Choroid plexus epithelial cell (primary cell): ENCODE measurements at places on chromosomes 2 and 18.

GRCh38 chr2:45932278-45932975 is 281.0 kb downstream of the PRKCE start:
- DNase-seq: no peak

GRCh38 chr2:79512442-79513401 is at the start of gene CTNNA2:
Gene CTNNA2, plus strand, starts transcription at chr2:79513051.
- peak; percentile 5 for DNase-seq

- DNase-seq: no peak
Measured at GRCh38 chr2:197879812-197880408, 75.5 kb downstream of the PLCL1 start.

GRCh38 chr2:114057638-114058037 is 167.7 kb downstream of the ACTR3 start:
- DNase-seq: no peak

DNA sequence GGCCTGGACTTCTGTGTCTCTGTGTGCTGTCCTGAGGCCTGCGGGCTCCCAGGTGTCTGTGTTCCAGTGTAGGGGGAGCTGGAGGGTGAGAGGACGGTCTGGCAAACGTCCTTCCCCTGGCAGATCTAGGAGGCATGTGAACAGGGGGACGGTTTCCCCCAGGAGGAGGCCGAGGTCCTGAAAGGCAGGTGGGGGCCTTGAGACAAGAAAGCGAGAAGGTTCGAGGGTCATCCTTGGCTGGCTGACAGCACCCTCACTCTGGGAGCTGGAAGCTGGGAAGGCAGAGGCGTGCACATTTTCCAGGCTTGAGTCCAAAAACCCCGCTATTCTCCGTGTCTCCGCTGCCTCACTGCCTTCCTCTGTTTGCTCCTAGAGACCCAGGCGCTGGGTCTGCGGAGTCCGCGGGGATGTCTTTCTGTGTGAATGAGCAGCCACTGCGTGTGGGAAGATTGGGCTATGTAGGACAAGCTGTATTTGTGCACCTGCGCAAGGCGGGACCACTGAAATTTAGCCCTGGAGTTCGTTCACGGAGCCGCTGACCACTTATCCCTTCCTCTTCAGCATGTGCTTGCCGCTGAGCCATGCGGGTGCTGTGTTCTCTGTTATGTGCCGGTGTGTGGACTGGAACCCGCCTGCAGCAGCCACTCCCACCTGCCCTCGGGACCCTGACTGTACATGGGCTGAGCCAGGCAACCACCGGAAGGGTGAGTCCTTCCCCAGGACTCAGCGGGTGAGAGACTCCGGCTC is 43.7 kb downstream of the TWIST2 start:
- DNase-seq: no peak

- no peak for DNase-seq
Measured at GRCh38 chr2:224126003-224126402, 86.9 kb upstream of the SERPINE2 start.

DNA sequence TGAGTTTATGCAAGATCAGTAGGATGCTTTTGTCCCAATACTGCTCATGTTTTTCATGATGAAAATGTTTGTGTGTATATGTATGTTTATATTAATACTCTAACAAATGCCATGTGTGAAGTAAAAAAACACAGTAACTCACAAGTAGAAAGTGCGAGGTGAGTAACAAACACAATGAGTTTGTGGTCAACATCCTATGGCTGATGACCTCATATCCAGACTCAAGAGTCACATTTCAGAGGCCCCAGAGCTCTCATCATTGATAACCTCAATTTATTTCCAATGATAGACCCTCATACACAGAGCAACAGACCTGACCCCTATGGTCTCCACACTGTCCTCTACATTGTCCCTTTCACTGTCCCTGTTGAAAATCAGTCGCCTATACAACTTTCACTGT is 34.5 kb downstream of the ZNF519 start:
- no peak for DNase-seq

DNA sequence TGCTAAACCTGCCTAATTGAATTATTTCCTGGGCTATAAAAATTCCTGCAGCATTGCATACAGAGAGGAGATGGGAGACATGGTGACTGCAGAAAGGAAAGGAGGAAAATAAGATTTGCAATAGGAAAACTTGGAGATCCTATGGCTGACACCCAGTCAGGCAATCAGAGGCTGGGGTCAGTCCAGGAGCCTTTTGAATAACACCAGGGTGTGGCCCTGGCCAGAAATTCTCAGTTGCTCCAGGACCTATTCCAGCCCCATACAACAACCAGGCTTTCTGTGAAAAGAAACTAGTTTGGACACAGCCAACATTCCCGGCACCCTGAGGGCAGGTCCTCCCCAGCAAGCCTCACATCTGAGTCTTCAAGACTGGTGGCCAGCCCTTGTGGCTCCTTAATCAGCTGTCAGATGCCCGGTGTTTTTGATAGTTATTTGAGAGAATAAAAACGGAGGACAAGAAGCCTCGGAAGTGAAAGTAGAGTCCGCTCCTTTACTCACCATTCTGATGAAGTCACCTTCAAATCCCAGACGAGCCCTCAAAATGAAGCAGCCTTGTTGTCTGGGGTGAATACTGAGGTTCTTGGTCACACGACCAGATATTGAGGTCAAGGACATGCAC is 31.1 kb upstream of the GMCL1 start:
- peak; percentile 61 for DNase-seq

DNA sequence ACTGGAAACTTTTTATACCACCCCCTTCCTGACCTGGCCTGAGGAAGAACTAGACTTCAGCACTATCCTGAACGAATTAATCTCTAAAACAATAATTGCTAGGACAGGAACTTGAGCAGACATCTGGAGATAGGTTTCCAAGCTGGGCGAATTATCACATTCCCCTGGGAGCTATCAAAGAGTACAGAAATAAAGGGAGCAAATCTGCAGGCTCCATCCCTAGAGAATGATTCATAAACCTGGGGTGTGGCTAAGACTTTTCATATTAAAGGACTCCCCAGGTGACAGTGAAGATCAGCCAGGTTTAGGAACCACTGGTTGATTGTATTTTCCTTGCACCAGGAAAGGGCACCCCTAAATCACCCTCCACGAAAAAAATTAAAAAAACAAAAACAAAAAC is 105.6 kb upstream of the NOL4 start:
- no peak for DNase-seq

DNA sequence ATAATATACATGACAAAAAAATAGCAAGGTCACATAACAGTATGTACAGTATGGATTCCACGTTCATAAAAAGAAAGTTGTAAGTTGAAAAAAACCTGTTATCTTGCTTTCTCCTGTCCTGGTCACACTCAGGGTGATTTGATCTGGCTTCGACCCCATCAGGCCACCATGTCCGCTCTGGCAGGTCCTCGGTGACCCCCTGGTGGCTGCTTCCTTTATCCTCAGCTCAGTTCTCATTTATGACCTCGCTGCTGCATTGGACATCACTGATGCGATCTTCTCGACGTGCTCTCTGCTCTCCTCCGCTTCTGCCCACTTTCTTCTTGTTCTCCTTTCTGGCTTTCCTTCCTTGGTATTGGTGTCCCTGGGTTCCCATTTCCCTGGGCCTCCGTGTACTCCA is 29.7 kb downstream of the DGKD start:
- DNase-seq: no peak

- no peak for DNase-seq
Measured at GRCh38 chr2:64267699-64268098, 123.5 kb upstream of the PELI1 start.

- DNase-seq: no peak
Measured at GRCh38 chr18:63197246-63197869, 122.2 kb downstream of the BCL2 start.

- peak; percentile 83 for DNase-seq
Measured at GRCh38 chr2:143083636-143084035, 45.6 kb upstream of the ARHGAP15 start.

DNA sequence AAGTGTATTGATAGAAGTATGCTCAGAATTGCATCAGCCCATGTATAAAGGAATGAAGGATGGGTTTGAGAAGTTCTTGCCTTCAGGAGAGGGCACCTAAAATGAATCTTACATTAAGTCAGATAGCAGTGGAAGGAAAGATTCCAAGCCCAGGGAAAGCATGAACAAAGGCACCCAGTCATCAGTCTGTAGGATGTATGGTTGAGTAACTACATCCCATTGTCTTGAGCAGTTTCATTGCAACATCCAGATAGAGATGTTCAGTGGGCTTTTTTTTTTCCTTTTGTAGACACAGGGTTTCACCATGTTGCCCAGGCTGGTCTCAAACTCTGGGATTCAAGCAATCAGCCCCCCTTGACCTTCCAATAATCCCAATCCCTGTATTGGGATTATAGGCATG is 80.7 kb downstream of the ARHGAP28 start:
- no peak for DNase-seq
